Thymus (tissue), 14 donors: ENCODE measurements at places on chromosomes 5 and 9. TPM values are rescaled to one million over a fixed set of nuclear protein-coding genes. Genes with fewer than 3 reads are reported as not detected.

DNA sequence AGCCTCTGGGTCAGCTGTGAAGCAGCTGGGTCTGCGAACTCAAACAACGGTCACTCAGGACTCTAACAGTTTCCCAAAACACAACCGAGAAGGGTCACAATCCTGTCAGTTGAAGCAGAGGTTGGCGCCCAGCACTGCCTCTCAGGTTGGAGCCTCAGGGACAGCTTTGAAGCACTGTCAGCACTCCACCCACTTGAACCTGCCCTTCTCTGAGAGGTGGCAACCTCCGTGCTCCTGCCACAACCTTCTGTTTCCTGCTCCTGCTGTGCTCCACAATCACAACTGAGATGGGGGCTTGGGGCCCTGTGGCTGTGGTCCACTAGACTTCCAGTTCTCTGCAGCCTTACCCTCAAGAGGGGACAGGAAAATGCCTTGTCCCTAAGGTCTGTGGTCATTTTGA lies 21.7 kb upstream of the LCP2 start:
- no peak overlapping the region for H3K4me3 ChIP-seq
- H3K36me3 ChIP-seq: no peaks in the 10 kb centered on the region
- DNase-seq: peak; percentile 59
- peaks cover 19% of the 10 kb centered on the region for H3K4me1 ChIP-seq
- no peaks in the 10 kb centered on the region for H3K27me3 ChIP-seq
- H3K27ac ChIP-seq: no peak overlapping the region

GRCh38 chr5:10275460-10275859 lies 25.4 kb downstream of the CCT5 start:
- H3K4me1 ChIP-seq: no peaks in the 10 kb centered on the region
- H3K27me3 ChIP-seq: no peaks in the 10 kb centered on the region
- H3K4me3 ChIP-seq: no peak overlapping the region

GRCh38 chr9:95771556-95772246 lies 103.8 kb upstream of the ERCC6L2 start:
- no peak for DNase-seq
- no peak overlapping the region for H3K4me3 ChIP-seq
- no peak overlapping the region for H3K27ac ChIP-seq
- H3K36me3 ChIP-seq: no peaks in the 10 kb centered on the region

DNA sequence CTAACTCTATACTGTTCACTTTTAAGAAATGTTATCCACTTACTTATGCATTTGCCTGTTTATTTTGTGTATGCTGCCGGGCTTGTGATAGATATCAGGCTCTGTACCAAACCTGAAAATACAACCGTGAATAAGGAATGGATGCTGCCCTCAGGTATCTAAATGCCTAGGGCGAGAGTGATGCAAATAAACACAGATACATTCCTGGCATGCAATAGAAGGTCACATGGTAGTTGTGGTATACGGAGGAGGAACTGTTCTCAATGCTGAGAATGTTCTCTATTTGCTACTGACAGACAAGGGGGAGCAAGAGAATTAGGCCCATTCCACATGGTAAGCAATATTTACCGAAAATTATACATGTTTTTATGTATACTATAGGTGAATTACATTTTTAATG lies 227.8 kb downstream of the ICE1 start:
- H3K4me1 ChIP-seq: no peaks in the 10 kb centered on the region
- no peaks in the 10 kb centered on the region for H3K36me3 ChIP-seq

HMCN2 gene
- 2.2 TPM for polyA plus RNA-seq
